ENCODE measurements at places on chromosomes 4 and X. TPM values are rescaled to one million over a fixed set of nuclear protein-coding genes. Genes with fewer than 3 reads are reported as not detected.

SH3RF1 gene
- 29.6 TPM for total RNA-seq

BMPR1B gene
- 21.1 TPM for total RNA-seq

RGN gene
- total RNA-seq = 7.3 TPM

PAGE1 gene
- total RNA-seq = not detected

BLTP1 gene
- total RNA-seq = 70.0 TPM

GRCh38 chrX:153984351-153985178, 12.0 kb downstream of the TMEM187 start:
- H3K27ac ChIP-seq = no peak overlapping the region
- H3K4me1 ChIP-seq = no peaks in the 10 kb centered on the region
- H3K27me3 ChIP-seq = no peaks in the 10 kb centered on the region

GRCh38 chr4:154982187-154983047, 201.3 kb downstream of the RBM46 start:
- H3K27ac ChIP-seq = no peak overlapping the region
- DNase-seq = peak; percentile 46

GRCh38 chrX:154607370-154607769, 11.7 kb downstream of the CTAG1B start:
- no peaks in the 10 kb centered on the region for H3K27me3 ChIP-seq
- H3K4me1 ChIP-seq = peaks cover 2% of the 10 kb centered on the region
- H3K36me3 ChIP-seq = no peaks in the 10 kb centered on the region
- H3K27ac ChIP-seq = no peak overlapping the region
- DNase-seq = no peak
- H3K4me3 ChIP-seq = no peak overlapping the region

GRCh38 chr4:100287534-100287933, 97.3 kb upstream of the DDIT4L start:
- H3K36me3 ChIP-seq = no peaks in the 10 kb centered on the region
- no peak overlapping the region for H3K27ac ChIP-seq
- peaks cover 4% of the 10 kb centered on the region for H3K4me1 ChIP-seq
- no peak overlapping the region for H3K4me3 ChIP-seq
- no peak for DNase-seq
- no peaks in the 10 kb centered on the region for H3K27me3 ChIP-seq

- H3K4me3 ChIP-seq = no peak overlapping the region
- DNase-seq = no peak
- H3K4me1 ChIP-seq = peaks cover 28% of the 10 kb centered on the region
- H3K27me3 ChIP-seq = no peaks in the 10 kb centered on the region
Observed at GRCh38 chrX:110671068-110671803, 124.4 kb downstream of the CHRDL1 start.

DNA sequence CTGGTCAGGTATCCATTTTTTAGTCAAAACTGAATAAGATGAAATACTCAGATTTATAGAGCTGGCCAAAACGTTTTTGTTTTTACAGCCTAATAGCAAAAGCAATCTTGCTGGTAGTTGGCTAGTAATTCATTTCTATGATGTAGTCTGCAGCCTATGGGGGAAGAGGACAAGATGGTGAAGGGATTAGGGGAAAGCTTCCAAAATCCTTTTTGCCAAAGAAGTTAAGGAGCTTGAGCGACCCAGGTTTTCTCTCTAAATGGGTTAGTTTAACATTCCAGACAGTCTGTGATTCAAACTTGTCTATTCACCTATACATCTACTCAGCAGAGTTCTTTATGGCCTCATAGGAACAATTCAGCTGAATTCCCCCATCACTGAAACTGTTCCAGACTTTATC, 89.8 kb upstream of the SPRY1 start:
- no peak for DNase-seq
- H3K4me3 ChIP-seq = no peak overlapping the region
- peaks cover 3% of the 10 kb centered on the region for H3K36me3 ChIP-seq
- no peaks in the 10 kb centered on the region for H3K27me3 ChIP-seq

- peaks cover 8% of the 10 kb centered on the region for H3K4me1 ChIP-seq
- no peak for DNase-seq
- H3K27me3 ChIP-seq = no peaks in the 10 kb centered on the region
- H3K4me3 ChIP-seq = no peak overlapping the region
- H3K36me3 ChIP-seq = no peaks in the 10 kb centered on the region
Observed at GRCh38 chrX:29531336-29531735, 684.0 kb upstream of the MAGEB2 start.

DNA sequence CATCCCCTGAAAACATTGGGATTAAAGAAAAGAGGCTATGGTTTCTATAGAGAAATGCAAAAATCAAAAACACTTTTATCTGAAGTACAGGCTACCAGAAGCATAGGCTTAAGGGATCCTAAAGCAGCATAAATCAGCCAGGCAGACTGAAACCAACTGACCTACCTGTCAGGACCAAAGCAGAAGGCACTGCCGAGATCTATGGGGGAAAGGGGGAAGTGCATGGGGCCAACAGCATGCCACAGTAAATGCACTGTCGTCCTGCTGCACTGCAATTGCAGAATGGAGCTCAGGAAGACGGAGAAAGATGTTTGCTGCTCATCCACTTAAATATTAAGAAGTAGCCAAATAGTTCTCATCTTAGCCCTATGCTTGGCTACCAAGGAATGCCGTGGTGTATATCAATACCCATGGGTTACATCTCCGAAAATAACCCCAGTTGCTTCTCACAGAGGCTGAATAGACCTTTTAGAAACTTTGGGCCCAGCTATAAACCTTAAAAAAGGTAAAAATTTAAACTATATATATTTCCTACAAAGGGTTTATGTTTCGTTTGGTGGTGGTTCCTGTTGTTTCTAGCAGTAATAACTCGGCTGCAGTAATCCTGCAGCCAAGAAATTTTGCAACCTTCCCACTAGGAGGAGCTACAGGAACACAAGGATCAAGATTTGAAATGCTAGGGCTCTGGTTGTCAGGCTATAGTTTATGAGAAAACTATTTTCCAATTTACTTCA, 312.2 kb upstream of the DIAPH2 start:
- H3K4me1 ChIP-seq = peaks cover 4% of the 10 kb centered on the region
- H3K4me3 ChIP-seq = no peak overlapping the region
- no peak overlapping the region for H3K27ac ChIP-seq
- no peak for DNase-seq

DNA sequence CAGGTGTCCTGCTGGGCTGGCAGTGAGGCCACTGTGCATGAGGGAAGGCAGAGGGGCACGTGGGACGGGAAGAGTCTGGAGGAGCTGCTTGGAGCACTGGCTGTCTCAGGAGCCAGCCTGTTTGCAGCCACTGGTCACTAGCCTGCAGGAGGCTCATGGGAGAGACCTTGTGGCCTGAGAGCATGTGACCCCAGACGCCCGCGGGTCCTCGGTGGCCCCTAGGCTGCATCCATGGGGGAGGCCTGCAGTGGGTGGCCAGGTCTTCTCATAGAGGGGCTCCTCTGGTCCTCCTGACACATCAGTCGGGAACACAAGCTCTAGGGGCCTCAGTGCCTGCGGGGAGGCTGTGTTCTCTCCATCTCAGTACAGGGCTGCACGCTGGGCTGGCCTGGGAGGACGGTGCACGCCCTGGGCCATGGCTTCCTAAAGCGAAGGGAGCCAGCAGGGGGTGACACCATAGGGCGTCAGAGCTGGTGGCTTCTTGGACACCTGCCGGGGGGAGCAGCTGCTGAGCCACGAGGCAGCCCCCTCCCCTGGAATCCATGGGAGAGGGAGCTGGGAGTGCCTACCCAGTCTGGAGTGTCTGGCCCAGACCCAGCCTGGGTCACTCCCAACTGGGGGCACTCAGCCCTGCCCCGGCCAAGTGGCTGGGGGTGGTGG, 12.3 kb downstream of the NAT8L start:
- no peaks in the 10 kb centered on the region for H3K36me3 ChIP-seq
- H3K4me1 ChIP-seq = peaks cover 8% of the 10 kb centered on the region
- no peak overlapping the region for H3K4me3 ChIP-seq
- H3K27ac ChIP-seq = peak overlapping the region; percentile 62

- no peak within 1 kb of the TSS for H3K4me3 ChIP-seq
- H3K4me1 ChIP-seq = peaks cover 26% of the 10 kb centered on the region
- H3K36me3 ChIP-seq = peaks cover 1% of the 10 kb centered on the region
- no peaks in the 10 kb centered on the region for H3K27me3 ChIP-seq
- DNase-seq = no peak
Observed at GRCh38 chr4:69760455-69760854, at the start of gene SULT1B1. TSS of gene SULT1B1 (minus strand) at chr4:69760620. CDS start at chr4:69755217, 5,403 bp downstream.

DNA sequence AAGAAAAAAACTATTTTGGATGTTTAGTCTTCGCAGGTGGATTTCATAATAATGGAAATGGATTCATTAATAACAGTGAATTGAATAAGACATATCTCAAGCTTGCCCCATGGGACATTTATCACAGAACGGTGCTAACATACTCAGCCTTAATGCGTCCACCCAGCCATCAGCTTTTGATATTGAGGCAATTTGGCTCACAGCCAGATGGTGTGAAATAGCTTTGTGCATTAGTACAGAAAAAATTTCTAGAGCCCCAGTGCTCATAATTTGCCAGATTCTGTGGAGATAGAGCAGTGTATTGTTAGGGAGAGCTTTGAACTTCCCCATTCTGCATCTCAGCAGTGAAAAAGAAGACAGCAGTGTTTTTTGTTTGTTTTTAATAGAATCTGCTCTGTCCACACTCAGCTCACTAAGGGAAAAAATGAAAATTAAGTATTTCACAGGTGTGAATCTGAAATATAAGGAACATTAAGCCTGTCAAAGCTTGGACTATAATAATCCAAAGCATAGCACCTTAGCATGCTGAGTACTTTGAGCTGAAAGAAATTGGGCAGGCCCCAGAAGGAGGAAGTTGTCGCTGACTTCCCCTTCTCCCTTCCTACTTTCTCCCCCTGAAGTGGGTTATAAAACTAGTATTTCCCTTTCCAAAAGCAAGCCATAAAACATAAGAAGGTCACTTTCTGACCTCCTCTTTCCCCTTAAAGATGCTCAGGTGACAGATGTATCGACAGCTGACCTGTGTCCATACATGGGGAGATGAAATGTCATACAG, 295.8 kb downstream of the MAGEB5 start:
- no peaks in the 10 kb centered on the region for H3K36me3 ChIP-seq
- H3K4me1 ChIP-seq = no peaks in the 10 kb centered on the region
- no peak overlapping the region for H3K4me3 ChIP-seq
- no peak overlapping the region for H3K27ac ChIP-seq
- DNase-seq = no peak

DNA sequence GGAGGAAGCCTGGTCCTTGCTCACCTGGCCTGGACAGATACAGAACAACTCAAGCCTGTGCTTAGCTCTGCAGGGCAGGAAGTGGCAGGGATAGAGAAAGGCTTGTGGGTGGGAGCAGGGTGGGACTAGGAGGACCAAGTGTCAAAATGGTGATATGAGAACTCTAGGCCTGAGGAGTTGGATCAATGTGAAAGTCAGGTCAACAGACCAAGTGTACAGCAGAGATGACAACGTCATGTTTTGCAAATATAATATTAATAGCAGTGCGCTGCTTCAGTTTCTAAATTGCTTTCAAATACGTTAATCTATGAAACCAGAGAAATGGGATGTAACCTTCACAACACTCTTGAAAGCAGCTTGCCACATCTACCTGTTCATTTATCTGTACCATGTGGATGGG, 114.2 kb upstream of the MAP3K15 start:
- peaks cover 19% of the 10 kb centered on the region for H3K4me1 ChIP-seq
- H3K36me3 ChIP-seq = peaks cover under 1% of the 10 kb centered on the region
- no peak overlapping the region for H3K4me3 ChIP-seq
- H3K27ac ChIP-seq = no peak overlapping the region
- H3K27me3 ChIP-seq = no peaks in the 10 kb centered on the region
- no peak for DNase-seq

- peaks cover 9% of the 10 kb centered on the region for H3K4me1 ChIP-seq
- no peak overlapping the region for H3K4me3 ChIP-seq
- DNase-seq = no peak
- peaks cover 12% of the 10 kb centered on the region for H3K27me3 ChIP-seq
- no peak overlapping the region for H3K27ac ChIP-seq
Observed at GRCh38 chr4:147477439-147477838, 3.5 kb upstream of the EDNRA start.

DNA sequence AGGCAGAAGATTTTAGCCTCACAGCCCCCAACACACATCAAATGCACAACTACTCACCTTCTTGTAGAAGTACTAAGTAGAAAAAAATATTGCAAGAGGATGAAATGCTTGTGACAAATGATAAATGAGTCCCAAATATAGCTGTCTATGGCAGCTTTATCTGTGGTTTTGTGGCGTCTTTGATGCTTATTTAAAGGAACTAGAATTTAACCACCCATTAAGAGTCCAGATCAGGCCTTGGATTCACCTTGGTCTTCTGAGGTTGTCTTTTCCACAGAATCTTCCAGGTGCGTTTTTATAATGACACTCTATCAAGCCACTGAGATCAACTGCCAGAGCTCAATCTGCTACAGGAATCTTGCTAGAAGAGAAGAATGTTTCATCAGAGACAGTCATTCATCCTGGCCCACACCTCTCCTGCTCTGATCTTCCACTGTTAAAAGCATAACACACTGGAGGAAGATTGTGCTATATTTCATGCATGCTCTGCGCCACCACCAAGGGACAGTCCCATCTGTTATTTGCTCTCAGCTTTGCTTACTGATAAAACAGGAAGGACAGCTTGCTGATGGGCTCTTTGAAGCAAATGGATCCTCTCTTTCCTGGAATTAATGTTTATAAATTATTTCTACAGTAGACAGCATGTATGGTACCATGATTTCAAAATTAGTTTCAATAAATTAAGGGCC, 144.1 kb downstream of the SLC7A11 start:
- H3K4me1 ChIP-seq = peaks cover 30% of the 10 kb centered on the region
- peak overlapping the region; percentile 26 for H3K27ac ChIP-seq
- DNase-seq = no peak
- H3K27me3 ChIP-seq = no peaks in the 10 kb centered on the region
- no peaks in the 10 kb centered on the region for H3K36me3 ChIP-seq

DNA sequence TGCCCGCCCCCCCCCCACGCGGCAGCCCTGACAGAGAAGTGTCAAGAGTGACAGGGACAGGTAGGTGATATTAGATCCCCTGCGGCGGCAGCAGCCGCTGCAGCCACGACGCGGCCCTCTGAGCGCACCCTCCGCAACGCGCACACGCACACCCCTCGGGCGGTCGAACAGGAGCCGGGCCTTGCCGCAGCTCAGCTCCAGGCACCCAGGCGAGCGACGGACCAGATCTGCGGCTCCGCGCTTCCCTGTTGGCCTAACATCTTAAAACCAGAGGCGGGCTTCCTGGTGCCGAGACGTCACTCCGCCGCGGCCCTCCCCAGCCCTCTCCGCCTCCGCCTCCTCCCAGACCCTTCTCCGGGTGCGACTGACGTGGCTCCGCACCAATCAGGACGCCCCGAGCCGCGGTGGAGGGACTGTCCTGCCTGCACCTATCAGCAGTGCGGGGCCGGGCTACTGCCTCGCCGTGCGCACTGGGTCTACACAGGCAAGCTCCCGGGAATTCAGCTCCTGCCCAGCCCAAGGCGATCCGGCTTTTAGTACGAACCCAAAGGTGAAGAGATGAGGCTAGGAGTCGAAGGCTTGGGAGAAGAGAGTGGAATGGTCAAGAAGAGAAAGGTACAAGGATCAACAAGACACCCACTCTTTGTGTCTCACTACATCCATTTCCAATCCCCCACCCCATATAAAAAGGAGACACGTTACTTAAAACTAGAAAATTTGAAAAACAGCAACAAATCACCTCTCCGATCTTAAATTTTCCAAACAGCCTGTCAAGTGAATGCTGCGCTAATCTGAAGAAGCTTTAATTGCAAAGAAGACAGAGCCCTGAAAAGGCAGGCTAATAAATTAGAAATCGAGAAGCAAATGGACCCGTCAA, at the start of gene PITX2:
PITX2 (minus strand) TSS at position 237 of the 877 bp plus-strand sequence. CDS start 617 bp downstream, outside the sequence.
- H3K36me3 ChIP-seq = no peaks in the 10 kb centered on the region
- H3K27ac ChIP-seq = peak within 1 kb of the TSS; percentile 88
- DNase-seq = peak; percentile 93
- peak within 1 kb of the TSS; percentile 73 for H3K4me3 ChIP-seq
- H3K4me1 ChIP-seq = peaks cover 14% of the 10 kb centered on the region

- DNase-seq = no peak
- no peak overlapping the region for H3K4me3 ChIP-seq
- no peaks in the 10 kb centered on the region for H3K4me1 ChIP-seq
- peaks cover 13% of the 10 kb centered on the region for H3K36me3 ChIP-seq
- H3K27me3 ChIP-seq = no peaks in the 10 kb centered on the region
Observed at GRCh38 chr4:173459857-173460256, 60.9 kb upstream of the SCRG1 start.

Measured in progenitor cell of endocrine pancreas (in vitro differentiated cells).